ENCODE measurements at places on chromosomes 2 and 18. TPM values are rescaled to one million over a fixed set of nuclear protein-coding genes. Genes with fewer than 3 reads are reported as not detected.

FBXO36 gene
- 1.9 TPM for total RNA-seq

GRCh38 chr2:184598002-184598315 is 370 bp upstream of the ZNF804A start:
- DNase-seq = no peak
- H3K27ac ChIP-seq = peak overlapping the region; percentile 77
- peaks cover 28% of the 10 kb centered on the region for H3K27me3 ChIP-seq
- H3K4me1 ChIP-seq = peaks cover 7% of the 10 kb centered on the region
- no peaks in the 10 kb centered on the region for H3K36me3 ChIP-seq
- peak overlapping the region; percentile 70 for H3K4me3 ChIP-seq

PLEK gene
- total RNA-seq = 157 TPM

- DNase-seq = no peak
- H3K27ac ChIP-seq = no peak overlapping the region
- no peak overlapping the region for H3K4me3 ChIP-seq
- no peaks in the 10 kb centered on the region for H3K4me1 ChIP-seq
Observed at GRCh38 chr18:13993730-13994129, 78.4 kb upstream of the MC2R start.

All from spleen (tissue), 13 donors.